NCI-H187 (cell line): ENCODE measurements at places on chromosomes 16 and 17.
A peak's percentile ranks its signal among the peaks of the same experiment; 100 is the strongest.

DNA sequence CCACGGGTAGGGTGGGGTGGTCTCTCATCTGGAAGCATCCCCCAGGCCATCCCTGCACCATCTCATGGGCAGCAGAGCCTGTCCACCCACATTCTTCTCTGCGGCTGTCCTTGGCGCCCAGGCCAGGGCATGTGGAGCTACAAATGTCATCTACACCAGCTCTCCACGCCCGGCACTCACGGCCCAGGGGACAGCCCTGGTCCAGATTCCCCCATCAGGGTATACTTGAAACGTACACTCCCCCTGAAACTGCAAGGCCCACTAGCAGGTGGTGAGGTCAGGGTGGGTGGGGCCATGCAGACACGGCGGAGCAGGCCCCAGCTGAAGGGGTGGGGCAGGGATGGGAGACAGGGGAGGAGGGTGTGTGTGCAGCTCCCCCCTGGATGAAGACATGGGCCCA lies 3.2 kb upstream of the SOX8 start:
- no peak for DNase-seq

DNA sequence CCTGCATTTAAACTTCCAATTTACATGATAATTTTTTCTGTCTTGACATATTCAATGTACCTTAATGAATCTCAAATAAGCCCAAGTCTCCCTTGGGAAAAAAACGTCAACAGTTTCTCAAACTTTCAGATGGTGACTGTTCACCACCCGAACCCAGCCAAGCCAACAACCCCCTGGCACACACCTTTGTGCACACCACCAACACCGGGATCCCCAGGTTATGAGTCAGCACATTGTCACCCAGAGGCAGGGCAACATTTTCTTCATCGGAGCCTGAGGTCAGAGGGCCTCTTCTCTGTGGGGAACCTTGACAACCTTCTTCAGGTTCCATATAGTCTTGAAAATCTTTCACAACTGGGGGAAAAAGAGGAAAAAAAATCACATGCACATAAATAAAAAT lies 15.5 kb downstream of the DYNC1LI2 start:
- no peak for DNase-seq

- DNase-seq = no peak
Observed at GRCh38 chr17:75356260-75356937, 49.1 kb downstream of the GRB2 start.

DNA sequence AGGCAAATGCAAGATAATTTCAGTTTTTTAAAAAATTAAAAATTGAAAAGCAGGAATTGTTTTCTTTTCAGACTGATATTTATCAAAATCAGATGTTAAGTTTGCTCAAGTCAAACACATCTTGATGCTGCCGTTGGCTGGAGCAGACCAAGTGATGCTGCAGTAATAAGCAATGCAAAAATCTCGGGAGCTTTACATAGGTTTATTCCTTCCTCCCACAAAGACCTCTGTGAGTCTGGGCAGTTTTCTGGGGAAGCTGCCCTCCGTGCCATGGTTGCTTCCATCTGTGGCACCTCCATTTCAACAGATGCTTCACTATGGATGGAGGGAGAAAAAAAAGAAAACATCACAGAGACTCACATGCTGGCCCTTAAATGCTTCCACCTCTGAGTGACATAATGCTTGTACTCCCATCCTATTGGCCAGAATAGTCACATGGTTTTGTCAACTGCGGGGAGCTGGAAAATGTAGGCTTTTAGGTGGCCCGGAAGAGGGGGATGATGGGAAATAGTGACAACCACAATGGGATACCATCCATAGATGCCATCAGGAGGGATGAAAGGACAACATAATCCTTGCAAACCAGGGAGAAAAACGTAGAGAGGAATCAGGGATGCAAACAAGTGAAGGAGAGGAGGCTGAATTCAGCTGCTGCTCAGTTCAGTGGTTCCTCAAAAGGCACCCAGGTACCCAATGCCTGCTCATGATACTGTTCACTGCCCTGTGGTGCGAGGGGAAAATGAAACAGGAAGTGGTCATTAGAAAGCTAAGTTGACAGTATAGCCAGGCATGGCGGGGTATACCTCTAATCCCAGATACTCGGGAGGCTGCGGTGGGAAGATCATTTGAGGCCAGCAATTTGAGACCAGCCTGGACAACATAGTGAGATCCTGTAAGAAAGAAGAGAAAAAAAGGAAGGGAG lies 13.5 kb upstream of the ERCC4 start:
- DNase-seq = no peak

DNA sequence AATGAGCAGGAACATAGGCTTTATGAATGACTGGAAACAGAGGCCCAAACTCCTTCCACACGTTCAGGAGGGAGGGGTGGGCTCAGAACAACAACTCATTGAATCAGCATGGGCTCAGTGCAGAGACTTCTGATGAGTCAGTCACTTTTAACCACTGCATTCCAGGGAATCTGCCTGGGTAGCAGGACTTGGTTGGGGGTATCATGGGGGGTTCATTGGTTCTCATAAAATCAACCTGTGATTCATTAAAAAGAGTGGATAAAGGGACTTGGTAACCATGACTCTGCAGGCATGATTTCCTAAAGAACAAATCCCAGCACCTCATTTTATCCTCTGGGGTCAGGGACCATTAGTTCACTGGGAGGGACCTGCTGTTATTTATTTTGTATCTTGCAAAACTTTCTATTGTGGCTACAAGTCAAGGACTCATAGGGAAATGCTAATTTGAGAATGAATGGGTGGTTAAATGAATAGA lies 13.8 kb downstream of the ITGB3 start:
- DNase-seq = no peak

DNA sequence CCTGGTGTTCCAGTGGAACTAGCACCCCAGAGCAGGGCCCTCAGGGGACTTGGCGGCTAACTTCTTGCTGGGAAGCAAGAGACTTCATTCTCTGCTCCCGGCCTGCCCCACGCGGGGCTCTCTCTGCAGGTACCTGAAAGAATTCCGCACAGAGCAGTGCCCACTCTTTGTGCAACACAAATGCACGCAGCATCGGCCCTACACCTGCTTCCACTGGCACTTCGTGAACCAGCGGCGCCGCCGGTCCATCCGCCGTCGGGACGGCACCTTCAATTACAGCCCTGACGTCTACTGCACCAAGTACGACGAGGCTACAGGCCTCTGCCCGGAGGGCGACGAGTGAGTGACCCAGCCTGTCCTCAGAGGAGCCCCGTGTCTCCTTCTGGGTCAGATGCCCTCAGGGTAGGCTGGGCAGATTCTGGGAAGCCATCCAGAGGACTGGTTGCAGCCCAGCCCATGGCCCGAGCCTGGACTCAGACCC lies 25.1 kb downstream of the UNK start:
- no peak for DNase-seq

DNA sequence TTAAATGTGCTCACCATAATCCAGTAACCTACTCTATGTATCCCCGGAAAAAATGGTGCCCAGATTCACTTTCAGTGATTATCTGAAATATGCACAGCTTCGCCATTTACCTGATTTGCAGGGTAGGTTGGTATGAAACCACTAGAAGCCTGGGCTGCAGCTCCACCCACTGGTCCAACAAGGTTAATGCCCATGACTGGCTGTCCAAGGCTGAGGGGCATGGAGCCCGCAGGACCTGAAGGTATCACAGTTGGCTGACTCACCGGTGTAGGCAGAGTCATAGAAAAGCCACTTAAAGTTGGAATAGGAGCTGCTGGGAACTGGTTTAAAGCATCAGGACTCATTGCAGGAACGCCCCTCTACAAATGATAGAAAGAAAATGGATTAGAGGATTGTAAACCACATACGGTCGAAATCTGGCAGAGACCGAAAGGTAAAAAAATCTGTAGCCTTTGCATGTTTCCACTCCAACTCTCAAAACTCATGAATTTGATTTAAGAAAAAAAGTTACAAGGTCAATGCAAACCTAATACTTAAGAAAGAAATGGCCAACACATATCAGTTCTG lies 38.6 kb downstream of the SYNRG start:
- DNase-seq = no peak

DNA sequence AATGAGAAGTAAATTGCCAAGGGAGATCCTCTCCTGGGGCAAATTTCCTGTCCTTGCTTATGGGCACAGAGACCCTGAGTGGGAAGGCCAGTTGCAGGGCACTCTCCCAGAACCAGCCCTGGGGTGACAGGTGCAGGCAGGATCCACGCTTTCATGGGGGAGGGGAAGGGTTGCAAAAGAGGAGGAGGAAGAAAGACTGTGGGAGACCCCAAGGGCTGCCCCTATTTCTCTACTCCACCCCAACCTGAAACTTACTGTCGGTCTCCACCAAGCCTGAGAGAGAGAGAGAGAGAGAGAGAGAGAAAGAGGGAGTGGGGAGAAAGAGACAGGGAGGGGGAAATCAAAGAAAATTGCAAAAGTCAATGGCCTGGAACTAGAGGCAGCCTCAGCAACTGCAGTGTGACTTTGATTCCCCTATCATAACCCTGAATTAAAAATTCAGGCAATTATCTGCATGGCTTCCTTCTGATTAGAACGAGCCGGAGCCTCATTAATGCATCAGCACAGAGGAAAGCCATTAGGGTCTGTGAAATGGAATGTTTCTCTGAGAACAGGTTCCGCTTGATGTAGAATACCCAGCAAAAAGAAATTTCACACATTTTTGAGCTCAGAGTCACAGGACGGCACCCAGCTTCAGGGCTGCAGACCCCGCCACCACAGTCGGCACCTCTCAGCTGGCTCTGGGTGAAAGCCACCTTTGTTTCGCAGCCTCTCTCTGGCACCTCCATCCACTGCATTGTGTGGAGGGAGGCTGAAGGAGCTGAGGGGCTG lies 45.1 kb upstream of the HNF1B start:
- DNase-seq = no peak

- no peak for DNase-seq
Observed at GRCh38 chr16:58548378-58548777, 33.1 kb downstream of the SETD6 start.

- no peak for DNase-seq
Observed at GRCh38 chr17:40323391-40324381, 14.7 kb downstream of the RARA start.

DNA sequence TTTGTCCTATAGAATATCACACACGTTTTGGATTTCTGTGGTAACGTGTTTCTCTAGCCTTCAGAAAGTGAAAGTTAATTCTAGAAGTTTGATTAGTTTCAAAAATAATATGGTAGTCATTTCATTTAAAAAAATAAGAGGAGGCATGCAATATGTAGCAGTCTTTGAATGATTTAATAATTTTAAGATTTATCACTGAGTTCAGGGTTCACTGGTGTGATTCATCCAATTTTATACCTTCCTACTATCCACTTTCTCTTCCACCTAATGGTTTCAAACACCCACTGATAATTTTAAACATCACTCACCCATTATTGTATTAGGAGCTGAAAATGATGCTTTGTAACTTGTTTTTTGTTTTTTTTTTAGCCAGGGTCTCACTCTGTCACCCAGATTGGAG lies 42.3 kb downstream of the CMC2 start:
- DNase-seq = no peak

DNA sequence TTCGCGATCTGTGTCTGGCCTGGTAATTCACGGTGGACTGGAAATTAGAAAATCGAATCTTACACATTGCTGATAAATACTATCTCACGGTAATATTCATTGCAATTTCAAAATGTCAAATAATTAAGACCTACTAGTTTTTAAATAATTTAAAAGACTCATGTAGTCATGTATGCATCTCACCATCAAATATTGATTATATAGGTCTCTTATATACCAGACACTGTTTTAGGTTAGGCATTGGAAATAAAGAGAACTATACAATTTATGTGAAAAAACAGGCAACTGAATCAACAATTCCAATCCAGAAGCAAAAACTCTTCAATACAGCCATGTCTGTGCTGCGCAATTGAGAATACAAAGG lies 7.5 kb upstream of the PIRT start:
- no peak for DNase-seq

DNA sequence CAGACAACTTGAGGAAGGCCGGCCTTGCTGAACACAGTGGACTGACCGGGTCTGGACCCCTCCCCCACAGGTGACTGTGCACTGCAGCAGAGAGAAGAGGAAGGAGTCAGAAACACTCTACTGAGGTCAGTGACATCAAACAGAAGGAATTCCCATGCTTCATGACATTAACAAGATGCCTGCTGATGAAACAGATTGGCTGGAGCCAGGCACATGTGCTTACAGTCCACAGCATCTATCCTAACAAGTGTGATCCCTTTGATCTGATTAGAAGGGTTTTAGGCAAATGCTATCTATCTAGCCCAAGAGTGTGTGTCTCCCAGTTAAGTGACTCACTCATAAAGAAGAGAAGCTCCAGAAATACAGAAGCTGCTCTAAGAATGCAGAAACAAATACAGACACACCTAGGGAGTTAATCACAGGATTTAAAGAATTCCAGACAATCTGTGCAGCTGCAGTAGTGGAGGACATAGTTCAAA lies 90.2 kb downstream of the SYCE1L start:
- no peak for DNase-seq

GRCh38 chr17:353213-353837 lies 718 bp upstream of the RPH3AL start:
- DNase-seq = peak; percentile 58

GRCh38 chr17:28702752-28703150 lies 8.9 kb downstream of the PROCA1 start:
- no peak for DNase-seq

GRCh38 chr16:8254405-8254804 lies 335.9 kb downstream of the TMEM114 start:
- no peak for DNase-seq

DNA sequence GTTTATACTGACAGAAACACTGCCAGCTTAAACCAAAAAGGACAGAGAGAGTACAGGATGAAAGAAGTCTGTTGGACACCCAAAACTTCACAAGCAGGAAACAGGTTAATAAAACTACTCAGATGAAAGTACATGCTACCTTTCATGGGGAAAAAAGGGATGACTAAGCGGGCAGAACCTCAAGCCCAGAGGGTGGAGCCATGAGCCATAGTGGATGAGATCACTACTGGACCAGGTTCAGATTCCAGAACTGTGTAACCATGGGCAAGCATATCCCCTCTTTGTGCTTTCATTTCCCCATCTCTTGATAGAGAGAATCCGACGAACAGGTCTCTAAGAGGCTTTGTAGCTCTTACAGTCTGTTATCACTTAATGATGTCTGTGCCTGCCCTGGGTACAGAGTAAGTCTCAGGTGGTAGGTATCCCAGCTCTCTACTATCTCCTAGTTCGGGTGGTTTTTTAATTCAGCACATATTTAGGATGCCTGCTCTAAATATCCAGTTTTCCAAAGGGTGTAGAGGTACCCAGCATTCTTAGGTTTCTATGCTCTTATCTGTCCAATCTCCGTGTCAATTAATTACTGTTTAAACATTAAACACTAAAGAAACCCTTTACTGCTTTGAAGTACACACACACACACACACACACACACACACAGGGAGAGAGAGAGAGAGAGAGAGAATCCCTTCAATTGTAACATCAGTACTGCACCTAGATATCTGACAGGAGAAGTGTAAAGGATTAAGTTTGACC lies 206.7 kb downstream of the ZNF423 start:
- no peak for DNase-seq

- DNase-seq = no peak
Observed at GRCh38 chr16:84232060-84232459, 7.8 kb downstream of the KCNG4 start.

GRCh38 chr17:50055055-50055425 lies 870 bp upstream of the ITGA3 start:
- DNase-seq = peak; percentile 70
